ENCODE measurements at places on chromosomes 11 and 22. TPM values are rescaled to one million over a fixed set of nuclear protein-coding genes. Genes with fewer than 3 reads are reported as not detected.

DNA sequence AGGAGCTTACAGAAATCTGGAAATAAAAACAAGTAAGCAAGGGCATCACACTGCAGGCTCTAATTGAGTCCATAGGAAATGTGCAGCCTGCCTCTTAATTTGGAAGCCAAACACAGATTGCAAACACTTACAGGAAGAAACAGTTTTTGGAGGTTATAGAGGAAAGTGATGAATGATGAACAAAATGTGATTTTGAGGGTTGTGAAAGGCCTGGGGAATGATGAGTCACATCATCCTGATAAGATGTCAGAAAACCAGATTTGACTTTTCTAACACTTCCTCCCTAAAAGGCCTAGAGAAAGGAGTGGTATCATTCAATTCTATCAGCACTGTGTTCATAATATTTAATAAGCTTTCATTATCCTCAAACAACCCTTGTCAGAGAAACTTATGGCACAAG, 96.6 kb upstream of the POU2AF2 start:
- no peak for DNase-seq

- DNase-seq = no peak
These were observed 37.6 kb downstream of the PITPNB start for GRCh38 chr22:27881421-27881820.

- no peak for DNase-seq
These were observed 7.4 kb upstream of the PELI3 start for GRCh38 chr11:66459138-66459778.

GRCh38 chr11:44277196-44278090, 32.5 kb downstream of the ALX4 start:
- no peak for DNase-seq

GRCh38 chr11:68145120-68145866, 24.1 kb upstream of the CHKA start:
- DNase-seq = no peak

GRCh38 chr11:73743045-73743444, 17.8 kb downstream of the RAB6A start:
- no peak for DNase-seq

DNA sequence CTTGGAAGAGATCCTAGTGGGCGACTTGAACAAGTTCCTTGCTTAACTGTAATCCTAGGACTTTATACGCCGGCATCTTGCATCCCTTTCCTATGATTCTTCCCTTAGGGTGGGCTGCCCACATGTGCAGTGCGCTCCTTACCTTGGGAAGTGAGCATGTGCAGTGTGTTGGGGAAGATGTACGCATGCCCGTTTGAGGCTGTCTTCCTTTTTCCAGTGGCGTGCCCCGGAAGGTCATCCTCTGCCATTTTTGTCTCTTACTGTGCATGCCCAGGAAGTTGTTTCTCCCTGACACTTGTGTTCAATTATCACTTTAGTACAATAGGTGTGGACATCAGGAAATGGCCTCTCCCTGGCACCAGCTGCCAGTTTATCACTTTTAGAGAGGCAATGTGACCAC, 936.5 kb downstream of the TBC1D22A start:
- DNase-seq = no peak

GRCh38 chr11:58958500-58958899, 19.2 kb downstream of the GLYATL1 start:
- peak; percentile 53 for DNase-seq

DNA sequence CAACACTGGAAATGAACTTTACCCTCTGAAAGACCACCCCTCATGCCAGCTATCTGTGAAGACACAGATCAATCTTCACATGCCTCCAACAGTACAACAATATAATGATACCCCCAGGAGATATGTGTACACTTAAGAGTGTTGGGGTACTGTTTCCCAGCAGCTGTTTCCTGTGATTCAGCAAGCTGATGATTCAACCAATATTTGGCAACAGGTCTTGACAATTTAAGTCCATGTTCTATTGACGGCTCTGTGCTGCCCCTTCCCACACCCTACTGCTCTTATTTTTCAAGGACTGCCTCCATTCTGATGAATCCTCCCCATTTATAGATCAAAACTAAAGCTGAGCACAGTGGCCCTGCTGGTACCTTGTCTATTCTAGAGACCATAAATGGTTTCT, 6.6 kb downstream of the SNX19 start:
- DNase-seq = no peak

DNA sequence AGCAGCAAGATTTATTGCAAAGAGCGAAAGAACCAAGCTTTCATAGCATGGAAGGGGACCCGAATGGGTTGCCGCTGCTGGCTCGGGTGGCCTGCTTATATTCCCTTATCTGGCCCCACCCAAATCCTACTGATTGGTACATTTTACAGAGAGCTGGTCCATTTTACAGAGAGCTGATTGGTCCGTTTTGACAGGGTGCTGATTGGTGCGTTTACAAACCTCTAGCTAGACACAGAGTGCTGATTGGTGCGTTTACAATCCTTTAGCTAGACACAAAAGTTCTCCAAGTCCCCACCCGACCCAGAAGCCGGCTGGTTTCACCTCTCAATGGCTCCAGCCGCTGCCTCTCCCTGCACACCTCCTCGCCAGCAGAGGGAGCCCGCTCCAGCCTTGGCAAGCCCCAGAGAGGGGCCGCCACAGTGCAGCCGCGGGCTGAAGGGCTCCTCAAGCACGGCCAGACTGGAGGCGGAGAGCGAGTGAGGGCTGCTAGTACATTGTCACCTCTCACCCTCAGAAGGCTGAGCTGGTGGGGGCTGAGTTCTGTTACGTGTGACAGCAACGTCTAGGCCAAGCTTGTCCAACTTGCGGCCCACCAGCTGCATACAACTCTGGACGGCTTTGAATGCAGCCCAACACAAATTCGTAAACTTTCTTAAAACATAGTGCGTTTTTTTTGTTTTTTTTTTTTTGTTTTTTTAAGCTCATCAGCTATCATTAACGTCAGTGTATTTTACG, 8.7 kb downstream of the PTH start:
- no peak for DNase-seq

Gene FGF3
- total RNA-seq = not detected

Gene MAJIN
- total RNA-seq = not detected

Gene GRK3
- total RNA-seq = 1.4 TPM

Data from HT-29 (cell line).